ENCODE measurements at places on chromosomes 6 and 20. TPM values are rescaled to one million over a fixed set of nuclear protein-coding genes. Genes with fewer than 3 reads are reported as not detected.

DNA sequence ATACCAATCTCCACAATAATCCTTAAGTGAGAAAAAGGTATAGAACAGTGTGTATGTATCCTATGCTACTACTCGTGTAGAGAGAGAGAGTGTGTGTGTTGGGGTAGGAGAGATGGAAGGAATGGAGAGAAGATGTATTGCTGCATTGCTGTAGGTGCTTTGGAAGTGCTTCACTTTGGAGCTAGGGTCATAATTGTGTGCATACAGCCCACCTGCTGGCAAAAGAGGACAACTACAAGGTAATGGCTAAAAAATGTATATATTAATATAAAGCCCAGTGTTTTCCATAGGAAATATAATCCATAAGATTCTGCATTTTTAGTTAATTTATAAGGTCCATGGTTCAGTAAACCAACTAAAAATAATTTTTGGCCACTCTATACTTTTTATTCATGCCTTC is 36.1 kb downstream of the SERAC1 start:
- H3K27me3 ChIP-seq: no peaks in the 10 kb centered on the region
- no peak overlapping the region for H3K27ac ChIP-seq
- no peak for DNase-seq
- peaks cover 4% of the 10 kb centered on the region for H3K36me3 ChIP-seq

- no peak for DNase-seq
- H3K27me3 ChIP-seq: no peaks in the 10 kb centered on the region
- H3K36me3 ChIP-seq: peaks cover 45% of the 10 kb centered on the region
- H3K4me3 ChIP-seq: no peak overlapping the region
Measured at GRCh38 chr6:127844529-127844928, 56.3 kb downstream of the THEMIS start.

DNA sequence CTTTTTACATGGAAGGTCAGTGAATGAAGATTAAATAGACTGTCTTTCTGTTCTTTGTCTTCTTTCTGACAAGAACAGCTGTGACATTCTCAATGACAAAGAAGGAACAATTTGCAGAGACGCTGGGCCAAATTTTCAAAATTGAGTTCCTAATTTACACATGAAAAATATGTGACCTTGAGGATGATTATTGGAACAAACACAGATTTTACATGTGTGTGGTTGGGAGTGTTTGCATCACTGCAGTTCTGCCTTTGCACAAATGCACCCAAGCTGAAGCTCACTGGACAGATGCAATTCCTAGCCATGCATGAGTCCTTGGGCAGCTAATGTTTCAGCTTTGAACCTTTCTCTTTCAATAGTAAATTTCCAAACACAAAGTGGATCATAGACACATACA is 350.8 kb downstream of the QKI start:
- H3K4me1 ChIP-seq: no peaks in the 10 kb centered on the region
- H3K36me3 ChIP-seq: no peaks in the 10 kb centered on the region
- H3K27me3 ChIP-seq: no peaks in the 10 kb centered on the region
- DNase-seq: no peak
- H3K4me3 ChIP-seq: no peak overlapping the region

- no peaks in the 10 kb centered on the region for H3K27me3 ChIP-seq
- H3K27ac ChIP-seq: no peak overlapping the region
- no peak overlapping the region for H3K4me3 ChIP-seq
- H3K36me3 ChIP-seq: peaks cover 23% of the 10 kb centered on the region
Measured at GRCh38 chr20:49103647-49104364, 57.7 kb downstream of the CSE1L start.

GRCh38 chr6:151763303-151763702 is 44.2 kb upstream of the ESR1 start:
- H3K4me1 ChIP-seq: no peaks in the 10 kb centered on the region
- H3K36me3 ChIP-seq: no peaks in the 10 kb centered on the region
- H3K27me3 ChIP-seq: no peaks in the 10 kb centered on the region

- H3K27me3 ChIP-seq: no peaks in the 10 kb centered on the region
- H3K4me1 ChIP-seq: no peaks in the 10 kb centered on the region
- DNase-seq: no peak
- no peaks in the 10 kb centered on the region for H3K36me3 ChIP-seq
- no peak overlapping the region for H3K27ac ChIP-seq
Measured at GRCh38 chr20:22974354-22974753, 60.8 kb upstream of the SSTR4 start.

GRCh38 chr20:50572938-50573777 is 63.0 kb downstream of the PTPN1 start:
- no peak overlapping the region for H3K27ac ChIP-seq
- H3K4me3 ChIP-seq: no peak overlapping the region
- peaks cover 70% of the 10 kb centered on the region for H3K36me3 ChIP-seq
- no peak for DNase-seq
- H3K27me3 ChIP-seq: no peaks in the 10 kb centered on the region
- H3K4me1 ChIP-seq: peaks cover 32% of the 10 kb centered on the region

DNA sequence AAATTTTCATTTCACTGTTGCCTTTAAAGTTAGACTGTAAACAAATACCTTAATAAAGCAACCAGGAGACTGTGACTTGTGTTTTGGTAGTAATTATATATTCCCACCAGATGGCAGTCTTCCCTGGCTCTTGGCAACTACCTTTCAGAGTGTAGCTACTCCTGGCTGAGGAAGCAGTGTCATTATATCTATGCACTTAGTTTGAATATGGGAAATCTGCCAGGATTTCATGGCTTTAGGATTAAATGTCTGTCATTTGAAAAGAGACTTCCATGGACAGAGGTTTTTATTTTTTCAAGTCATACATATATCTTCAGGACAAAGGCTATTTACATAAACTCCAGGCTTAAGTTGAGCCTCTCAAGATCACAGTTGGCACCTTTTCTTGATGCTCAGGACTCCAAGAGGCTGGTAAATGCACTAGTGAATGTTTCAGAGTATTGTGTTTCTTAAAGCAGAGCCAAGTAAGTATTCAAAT is 160.1 kb downstream of the C6orf58 start:
- peaks cover 4% of the 10 kb centered on the region for H3K36me3 ChIP-seq
- DNase-seq: no peak
- H3K27me3 ChIP-seq: no peaks in the 10 kb centered on the region
- no peak overlapping the region for H3K27ac ChIP-seq
- no peak overlapping the region for H3K4me3 ChIP-seq
- H3K4me1 ChIP-seq: no peaks in the 10 kb centered on the region

GRCh38 chr6:163608204-163608644 is 193.7 kb downstream of the QKI start:
- no peaks in the 10 kb centered on the region for H3K4me1 ChIP-seq
- DNase-seq: no peak
- no peaks in the 10 kb centered on the region for H3K36me3 ChIP-seq
- no peaks in the 10 kb centered on the region for H3K27me3 ChIP-seq
- no peak overlapping the region for H3K4me3 ChIP-seq
- H3K27ac ChIP-seq: no peak overlapping the region

GRCh38 chr20:34402461-34402860 is 39.4 kb downstream of the ITCH start:
- no peak overlapping the region for H3K4me3 ChIP-seq
- H3K4me1 ChIP-seq: peaks cover 17% of the 10 kb centered on the region
- H3K27ac ChIP-seq: no peak overlapping the region
- peaks cover 26% of the 10 kb centered on the region for H3K36me3 ChIP-seq
- no peaks in the 10 kb centered on the region for H3K27me3 ChIP-seq

DNA sequence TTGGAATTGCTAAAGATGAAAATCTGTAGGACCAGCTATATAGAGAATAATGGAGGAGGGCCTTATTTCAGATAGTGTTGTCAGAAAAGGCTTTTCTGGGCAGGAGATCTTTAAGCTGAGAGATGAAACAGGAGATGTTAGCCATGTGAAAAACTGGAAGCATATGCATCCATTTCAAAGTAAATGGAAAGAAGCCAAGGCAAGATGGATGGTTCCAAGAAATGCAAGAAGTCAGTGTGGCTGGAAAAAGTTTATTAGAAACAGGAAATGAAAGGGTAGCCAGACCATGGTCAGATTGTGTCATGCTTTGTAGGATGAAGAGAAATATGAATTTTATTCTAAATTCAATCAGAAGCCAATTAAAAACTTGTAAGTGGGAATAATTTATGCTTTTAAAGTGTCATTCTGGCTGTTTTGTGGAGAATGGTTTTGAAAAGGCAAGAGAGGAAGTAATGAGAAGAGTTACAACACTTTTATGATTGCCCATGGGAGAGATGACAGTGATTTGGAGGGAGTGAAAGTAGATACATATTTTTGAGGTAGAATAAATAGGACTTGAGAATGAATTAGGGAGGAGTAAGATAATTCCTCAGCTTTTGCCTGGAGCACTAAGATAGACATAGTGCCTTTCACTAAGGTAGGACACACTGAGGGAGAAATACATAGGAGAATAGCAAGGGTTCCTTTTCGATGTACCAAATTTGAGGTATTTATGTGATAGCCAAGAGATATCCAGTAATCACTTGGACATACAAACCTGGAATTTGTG is 620.1 kb downstream of the HTR1B start:
- no peaks in the 10 kb centered on the region for H3K27me3 ChIP-seq
- H3K4me3 ChIP-seq: no peak overlapping the region
- no peaks in the 10 kb centered on the region for H3K4me1 ChIP-seq
- DNase-seq: no peak

- no peaks in the 10 kb centered on the region for H3K27me3 ChIP-seq
- H3K27ac ChIP-seq: no peak overlapping the region
- peaks cover 3% of the 10 kb centered on the region for H3K36me3 ChIP-seq
- DNase-seq: no peak
- H3K4me3 ChIP-seq: no peak overlapping the region
Measured at GRCh38 chr6:157830354-157831017, 7.4 kb downstream of the SNX9 start.

- no peak for DNase-seq
- H3K27ac ChIP-seq: no peak overlapping the region
- no peaks in the 10 kb centered on the region for H3K27me3 ChIP-seq
- H3K36me3 ChIP-seq: no peaks in the 10 kb centered on the region
- no peaks in the 10 kb centered on the region for H3K4me1 ChIP-seq
Measured at GRCh38 chr6:150537491-150537890, 62.2 kb upstream of the PLEKHG1 start.

- H3K27me3 ChIP-seq: peaks cover 11% of the 10 kb centered on the region
- H3K4me1 ChIP-seq: peaks cover 5% of the 10 kb centered on the region
Measured at GRCh38 chr20:2768632-2769015, 31.8 kb downstream of the CPXM1 start.

- peaks cover 24% of the 10 kb centered on the region for H3K4me1 ChIP-seq
- no peaks in the 10 kb centered on the region for H3K36me3 ChIP-seq
- peak overlapping the region; percentile 72 for H3K27ac ChIP-seq
- H3K27me3 ChIP-seq: no peaks in the 10 kb centered on the region
Measured at GRCh38 chr6:26033085-26033940, 53.9 kb upstream of the HFE start.

DNA sequence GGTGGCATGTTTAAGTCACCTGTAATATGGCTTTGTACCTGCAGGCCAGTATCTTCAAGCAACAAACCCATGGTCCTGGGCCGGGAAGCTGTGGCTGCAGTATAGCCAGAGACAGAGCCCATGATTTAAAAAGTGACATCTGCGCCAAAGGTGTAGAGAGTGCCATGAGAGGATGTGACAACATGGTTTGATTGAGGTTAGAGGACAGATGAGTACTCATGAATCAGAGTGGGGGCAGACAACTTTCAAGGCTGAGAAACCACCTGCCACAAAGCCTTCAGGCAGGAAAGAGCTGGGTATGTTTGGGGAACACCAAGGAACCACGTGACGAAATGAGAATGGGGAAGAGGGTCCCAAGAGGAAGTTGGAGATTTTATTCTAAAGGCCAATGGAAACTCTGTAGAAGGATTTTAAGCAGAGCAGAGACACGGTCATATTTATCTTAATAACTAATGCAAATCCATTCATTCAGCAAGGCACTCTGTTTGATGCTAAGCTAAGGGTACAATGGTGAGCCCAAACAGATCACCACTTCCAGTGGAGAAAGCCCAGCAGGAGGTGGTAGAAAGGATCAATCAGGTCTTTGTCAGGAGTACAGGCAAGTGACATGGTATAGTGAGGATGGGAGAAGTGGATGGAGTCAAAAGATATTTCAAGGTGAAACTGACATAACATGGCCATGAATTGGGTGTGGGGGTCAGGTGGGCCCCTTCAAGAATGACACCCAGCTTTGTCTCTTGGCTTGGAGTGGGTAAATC is 3.4 kb upstream of the MICAL1 start:
- peaks cover 45% of the 10 kb centered on the region for H3K4me1 ChIP-seq
- peak; percentile 74 for DNase-seq
- H3K4me3 ChIP-seq: no peak overlapping the region
- no peaks in the 10 kb centered on the region for H3K27me3 ChIP-seq
- peaks cover 23% of the 10 kb centered on the region for H3K36me3 ChIP-seq
- H3K27ac ChIP-seq: peak overlapping the region; percentile 38

- DNase-seq: no peak
- H3K4me3 ChIP-seq: no peak overlapping the region
- H3K27ac ChIP-seq: no peak overlapping the region
- H3K4me1 ChIP-seq: no peaks in the 10 kb centered on the region
- H3K36me3 ChIP-seq: no peaks in the 10 kb centered on the region
Measured at GRCh38 chr20:23639490-23639958, 1.8 kb upstream of the CST3 start.

GRCh38 chr6:161374971-161375873 is 101.4 kb upstream of the AGPAT4 start:
- no peak for DNase-seq
- H3K4me3 ChIP-seq: no peak overlapping the region
- H3K27ac ChIP-seq: no peak overlapping the region
- H3K4me1 ChIP-seq: peaks cover 5% of the 10 kb centered on the region
- H3K27me3 ChIP-seq: no peaks in the 10 kb centered on the region
- H3K36me3 ChIP-seq: no peaks in the 10 kb centered on the region

GRCh38 chr20:11338496-11339306 is 579.0 kb upstream of the BTBD3 start:
- H3K27ac ChIP-seq: no peak overlapping the region
- no peaks in the 10 kb centered on the region for H3K4me1 ChIP-seq
- no peaks in the 10 kb centered on the region for H3K27me3 ChIP-seq
- no peaks in the 10 kb centered on the region for H3K36me3 ChIP-seq
- no peak for DNase-seq

GRCh38 chr20:926670-927069 is 10.5 kb upstream of the ANGPT4 start:
- H3K27me3 ChIP-seq: no peaks in the 10 kb centered on the region
- no peak for DNase-seq
- H3K36me3 ChIP-seq: no peaks in the 10 kb centered on the region
- no peak overlapping the region for H3K27ac ChIP-seq
- H3K4me1 ChIP-seq: no peaks in the 10 kb centered on the region

DNA sequence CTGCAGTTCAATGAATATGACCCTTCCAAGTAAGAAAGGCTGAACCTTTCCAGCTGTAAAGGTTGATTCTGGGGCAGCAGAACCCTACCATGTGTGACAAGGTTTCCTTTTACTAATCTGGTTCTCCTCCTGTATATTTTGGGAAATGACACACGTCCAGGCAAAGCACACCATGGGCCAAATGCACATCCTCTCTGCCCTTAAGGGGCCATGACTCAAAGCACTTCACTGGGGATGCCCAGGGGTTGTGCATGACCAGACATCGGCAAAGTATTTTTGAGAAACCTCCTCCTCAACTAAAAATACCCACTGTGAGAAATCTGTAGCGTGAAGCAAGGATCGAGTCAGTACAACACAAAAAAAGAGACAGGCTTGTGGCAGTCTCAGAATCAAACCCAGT is 174.7 kb downstream of the BACH2 start:
- no peak overlapping the region for H3K4me3 ChIP-seq
- no peaks in the 10 kb centered on the region for H3K36me3 ChIP-seq
- no peak for DNase-seq

GRCh38 chr20:5374171-5374570 is 57.4 kb upstream of the PROKR2 start:
- DNase-seq: no peak
- H3K36me3 ChIP-seq: no peaks in the 10 kb centered on the region
- H3K27ac ChIP-seq: no peak overlapping the region

Gene NHSL1
- total RNA-seq: 0.08 TPM

Gene TNXB
- 9.0 TPM for total RNA-seq

Gene FAM83D
- total RNA-seq: 1.8 TPM

Gene SYNDIG1
- total RNA-seq: not detected

Gene OPRL1
- total RNA-seq: 1.2 TPM

Gene SUMO4
- total RNA-seq: 8.7 TPM

Gene PLA2G7
- not detected for total RNA-seq
